Activated naive CD4-positive, alpha-beta T cell (primary cell): ENCODE measurements at places on chromosomes 3 and 15.

GRCh38 chr3:13364602-13365271 lies 55.4 kb downstream of the NUP210 start:
- no peak for DNase-seq

- DNase-seq = no peak
These were observed 123.8 kb downstream of the NEDD4 start for GRCh38 chr15:55869660-55870059.

DNA sequence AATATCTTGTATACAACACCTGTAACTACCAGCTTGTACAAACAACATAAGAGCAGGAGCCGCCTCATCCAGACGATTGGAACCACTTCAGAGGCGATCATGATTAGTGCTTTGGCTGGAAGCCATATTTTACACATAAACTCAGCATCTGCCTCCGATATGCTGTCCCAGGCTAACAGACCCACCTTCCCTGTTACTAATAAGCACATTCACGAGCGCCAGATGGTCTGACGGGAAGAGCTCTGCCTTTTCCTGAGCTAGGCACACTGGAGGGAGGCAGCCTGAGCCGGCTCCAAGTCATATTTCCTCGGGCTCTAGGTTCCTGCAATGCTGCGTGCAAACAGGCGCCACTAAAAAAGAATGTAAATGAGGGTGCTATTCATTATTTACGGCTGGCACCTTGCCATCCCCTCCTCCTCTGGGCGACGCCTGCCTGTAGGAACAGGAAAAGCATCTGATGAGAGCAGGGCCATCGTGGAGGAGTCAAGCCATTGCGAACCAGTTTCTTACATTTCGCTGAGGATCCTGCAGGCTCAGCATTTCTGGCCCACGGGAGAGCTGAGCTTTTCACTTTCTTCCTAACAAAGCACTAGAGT lies 98.2 kb downstream of the ANXA2 start:
- DNase-seq = no peak

GRCh38 chr15:60887139-60887538 lies 342.0 kb downstream of the RORA start:
- no peak for DNase-seq

GRCh38 chr3:23262766-23263165 lies 59.6 kb downstream of the UBE2E2 start:
- no peak for DNase-seq

DNA sequence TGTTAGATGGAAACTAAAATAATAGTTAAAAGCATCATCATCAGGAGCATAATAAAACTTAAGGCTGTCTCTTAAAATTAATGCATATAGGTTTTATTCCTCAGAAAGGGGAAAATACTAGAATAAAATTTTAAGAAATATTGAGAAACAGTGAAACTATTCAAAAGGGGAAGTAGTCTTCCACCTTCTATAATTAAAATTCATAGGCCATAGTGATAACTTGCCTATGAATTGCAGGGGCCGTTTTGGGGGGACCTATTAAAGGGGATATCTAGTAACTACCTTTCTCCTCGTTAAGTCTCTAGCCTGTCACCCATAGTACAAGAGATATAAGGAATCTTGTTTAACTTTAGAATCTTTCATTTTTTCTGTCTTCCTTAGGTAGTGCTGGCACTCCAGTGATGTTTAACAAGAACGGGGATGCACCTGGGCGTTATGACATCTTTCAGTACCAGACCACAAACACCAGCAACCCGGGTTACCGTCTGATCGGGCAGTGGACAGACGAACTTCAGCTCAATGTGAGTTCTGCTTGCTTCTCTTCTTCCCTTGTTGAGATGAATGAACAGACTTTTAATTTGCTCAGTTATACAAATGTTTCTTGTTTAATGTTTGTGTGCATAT lies 600.4 kb downstream of the GRM7 start:
- DNase-seq = no peak

GRCh38 chr3:30548600-30548999 lies 57.8 kb upstream of the TGFBR2 start:
- no peak for DNase-seq

DNA sequence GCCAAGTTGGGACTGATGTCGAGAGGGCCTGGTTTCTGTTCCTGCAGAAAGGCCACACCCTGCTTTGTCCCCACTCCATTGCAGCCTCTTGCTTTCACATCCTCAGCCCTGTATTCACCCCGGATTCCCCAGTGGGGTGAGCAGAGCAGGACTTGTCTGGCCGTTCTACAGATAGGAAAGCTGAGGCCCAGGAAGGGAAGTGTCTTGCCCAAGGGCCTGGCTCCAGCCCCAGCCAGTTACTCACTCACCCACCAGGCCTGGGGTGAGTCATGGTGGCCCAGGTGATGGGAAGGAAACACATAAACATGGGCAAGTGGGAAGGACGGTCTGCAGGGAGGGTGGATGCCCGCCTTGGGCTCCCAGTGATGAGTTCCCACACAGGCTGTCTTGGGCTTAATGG lies 6.1 kb upstream of the DUSP7 start:
- DNase-seq = no peak

DNA sequence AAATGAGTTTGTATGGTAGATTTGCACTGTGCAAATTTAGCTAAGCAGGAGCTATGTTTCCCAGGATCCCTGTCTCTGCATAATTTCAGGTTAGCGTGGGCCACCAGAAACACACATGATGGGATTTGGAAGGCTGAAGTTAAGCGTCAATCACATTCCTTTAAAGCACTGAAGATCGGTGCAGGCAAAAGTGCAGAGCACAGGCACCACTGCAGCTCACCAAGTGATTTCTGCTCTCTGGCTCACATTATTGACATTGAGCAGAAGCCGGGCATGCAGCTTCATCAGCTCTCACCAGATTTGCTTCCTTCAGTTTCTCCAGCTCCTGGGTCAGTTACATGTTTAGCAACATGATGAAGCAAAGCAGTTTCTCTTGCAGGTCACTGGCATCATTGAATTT lies 256.4 kb upstream of the TGFBR2 start:
- no peak for DNase-seq

DNA sequence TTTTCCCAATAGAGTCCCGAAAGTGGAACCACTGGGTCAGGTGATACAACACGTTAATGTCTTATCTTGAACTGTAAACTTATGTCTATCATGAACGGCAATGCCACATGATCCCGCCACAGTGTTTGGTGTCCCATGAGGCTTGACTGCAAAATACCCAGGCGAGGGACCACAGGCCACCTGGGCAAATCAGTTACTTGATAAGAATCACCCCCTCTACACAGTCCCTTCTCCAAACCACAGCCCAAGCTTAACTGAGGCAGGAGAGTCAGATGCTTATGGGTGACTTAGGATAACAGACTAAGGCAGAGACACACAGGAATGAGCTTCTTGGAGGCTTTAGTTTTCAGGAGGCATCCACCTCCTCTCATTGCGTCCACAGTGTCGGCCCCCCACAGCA lies 42.9 kb upstream of the SNRPA1 start:
- no peak for DNase-seq

DNA sequence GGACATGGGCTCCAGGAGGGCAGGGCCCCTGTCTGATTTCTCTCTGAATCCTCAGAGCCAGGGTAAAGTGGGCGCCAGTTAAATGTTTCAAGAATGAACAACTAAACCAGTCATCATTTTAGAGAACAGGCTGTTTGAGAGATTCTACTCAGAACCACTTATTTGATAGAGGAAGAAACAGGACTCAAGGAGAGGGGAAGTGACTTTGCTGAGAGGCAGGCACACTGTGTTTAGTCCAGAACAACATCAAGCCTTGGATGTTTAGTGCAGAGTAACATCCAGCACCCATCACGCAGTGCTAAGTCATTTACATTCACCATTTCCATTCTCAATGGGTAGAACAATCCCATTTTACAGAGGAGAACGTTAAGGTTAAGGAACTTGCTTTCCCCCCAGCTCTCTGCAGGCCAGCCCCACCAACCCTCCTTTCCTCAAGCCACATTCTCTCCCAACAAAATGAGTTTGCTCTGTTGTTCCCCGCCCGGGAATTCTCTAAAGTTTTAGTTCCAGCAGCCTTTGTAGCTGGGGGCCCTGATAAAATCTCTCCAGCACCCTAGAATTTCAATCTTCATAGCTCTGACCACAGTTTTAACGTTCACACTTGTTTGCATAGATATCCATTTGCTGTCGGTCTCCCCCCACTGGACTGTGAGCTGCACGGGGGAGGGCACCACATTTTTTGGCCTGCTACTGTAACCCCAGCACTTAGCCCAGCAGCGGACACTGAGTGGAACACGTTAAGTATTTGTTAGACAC lies 962 bp downstream of the NMNAT3 start:
- no peak for DNase-seq

GRCh38 chr3:185733980-185734724 lies 90.7 kb downstream of the IGF2BP2 start:
- no peak for DNase-seq

GRCh38 chr15:50544368-50544767 lies 2.1 kb downstream of the USP50 start:
- DNase-seq = no peak

- DNase-seq = no peak
These were observed 260.3 kb downstream of the ERC2 start for GRCh38 chr3:56207922-56208321.

DNA sequence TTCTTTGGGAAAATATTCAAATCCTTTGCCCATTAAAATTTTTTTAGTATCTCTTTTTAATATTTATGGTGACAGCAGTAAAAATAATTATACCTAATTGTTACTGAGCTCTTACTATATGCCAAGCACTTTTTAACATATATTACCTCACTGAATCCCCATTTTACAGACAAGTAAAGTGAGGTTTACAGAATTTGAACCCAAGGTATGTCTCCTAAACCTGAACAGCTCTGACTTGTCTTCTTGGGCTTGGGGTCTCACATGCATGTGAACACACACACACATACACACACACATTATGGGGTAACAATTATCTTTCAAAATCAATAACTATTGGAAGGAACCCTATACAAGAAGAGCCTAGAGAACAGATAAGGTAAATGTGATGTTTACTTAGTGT lies 62.2 kb upstream of the ADCY5 start:
- no peak for DNase-seq

- no peak for DNase-seq
These were observed 15.1 kb downstream of the ABI3BP start for GRCh38 chr3:100978011-100978659.

DNA sequence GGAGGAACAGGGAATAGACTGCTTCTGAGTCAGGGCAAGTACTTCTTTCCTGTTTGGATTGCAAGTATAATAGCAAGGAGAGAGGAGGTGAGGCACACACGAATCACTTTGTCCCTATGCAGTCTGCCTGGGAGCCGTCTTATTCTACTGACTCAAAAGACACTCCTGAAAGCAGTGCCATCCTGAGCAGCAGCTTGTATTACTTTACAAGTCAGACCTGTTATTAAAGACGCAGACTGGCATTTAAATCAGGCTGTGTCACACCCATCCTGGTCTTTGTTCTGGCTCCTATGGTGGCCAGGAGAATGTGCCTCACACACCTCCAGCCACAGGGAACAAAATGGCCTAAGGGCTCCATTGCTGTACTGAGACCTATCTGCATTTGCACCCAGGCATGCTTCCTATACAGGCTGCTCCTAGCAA lies 17.9 kb upstream of the SQOR start:
- DNase-seq = no peak

DNA sequence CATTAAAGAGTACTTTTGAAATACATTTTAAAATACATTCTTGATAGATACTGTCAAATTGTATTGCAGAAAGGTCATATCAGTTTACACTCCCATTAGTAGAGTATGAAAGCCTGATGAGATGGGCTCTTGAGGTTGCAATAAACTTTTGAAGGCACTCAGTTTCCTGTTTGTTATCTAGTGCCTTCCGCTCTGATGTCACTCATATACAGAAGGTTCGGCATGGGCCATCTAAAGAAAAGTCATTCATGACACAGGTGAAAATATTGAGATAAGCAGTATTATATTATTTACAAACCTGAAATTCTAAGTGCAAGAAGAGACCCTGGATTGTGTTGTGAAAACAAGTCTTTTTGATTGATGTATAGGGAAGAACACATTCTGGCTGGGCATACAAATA lies 36.5 kb upstream of the DENND4A start:
- no peak for DNase-seq

- DNase-seq = no peak
These were observed 20.9 kb upstream of the MELTF start for GRCh38 chr3:197050511-197050910.

DNA sequence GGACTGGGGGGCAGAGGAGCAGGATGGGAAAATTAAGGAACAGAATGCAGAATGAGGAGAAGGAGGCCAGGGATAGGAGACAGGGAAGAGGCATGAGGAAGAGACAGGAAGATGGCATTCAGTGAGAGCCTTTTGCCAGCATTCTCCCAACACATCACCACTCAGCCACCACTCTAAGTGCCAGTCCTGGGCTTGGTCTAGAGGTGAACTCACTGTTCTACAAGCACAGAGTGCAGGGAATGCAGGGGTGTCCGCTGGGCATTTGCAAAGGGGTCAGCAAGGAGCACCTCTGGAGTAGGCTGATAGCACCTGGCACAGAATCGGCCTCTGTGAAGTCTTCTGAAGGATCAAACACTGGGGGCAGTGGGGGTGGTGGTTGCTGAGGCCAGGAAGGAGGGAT lies 14.6 kb upstream of the IGDCC3 start:
- no peak for DNase-seq

- no peak for DNase-seq
These were observed 344.2 kb upstream of the ROPN1 start for GRCh38 chr3:124336067-124336656.

GRCh38 chr3:159860269-159861116 lies 128.1 kb upstream of the IL12A start:
- no peak for DNase-seq

DNA sequence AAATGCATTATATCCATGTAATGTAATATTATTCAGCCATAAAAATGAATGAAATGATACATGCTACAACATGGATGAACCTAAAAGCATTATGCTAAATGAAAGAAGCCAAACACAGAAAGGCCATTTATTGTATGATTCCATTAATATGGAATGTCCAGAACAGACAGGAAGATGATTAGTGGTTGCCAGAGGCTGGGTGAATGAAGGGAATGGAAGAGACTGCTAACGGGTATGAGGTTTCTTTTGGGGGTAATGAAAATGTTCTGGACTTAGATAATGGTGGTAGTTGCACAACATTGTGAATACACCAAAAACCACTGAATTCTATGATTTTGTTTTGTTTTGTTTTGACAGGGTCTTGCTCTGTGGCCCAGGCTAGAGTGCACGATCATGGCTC lies 61.6 kb upstream of the MAP4 start:
- DNase-seq = no peak

- no peak for DNase-seq
These were observed 118.9 kb upstream of the EOMES start for GRCh38 chr3:27840807-27841594.

DNA sequence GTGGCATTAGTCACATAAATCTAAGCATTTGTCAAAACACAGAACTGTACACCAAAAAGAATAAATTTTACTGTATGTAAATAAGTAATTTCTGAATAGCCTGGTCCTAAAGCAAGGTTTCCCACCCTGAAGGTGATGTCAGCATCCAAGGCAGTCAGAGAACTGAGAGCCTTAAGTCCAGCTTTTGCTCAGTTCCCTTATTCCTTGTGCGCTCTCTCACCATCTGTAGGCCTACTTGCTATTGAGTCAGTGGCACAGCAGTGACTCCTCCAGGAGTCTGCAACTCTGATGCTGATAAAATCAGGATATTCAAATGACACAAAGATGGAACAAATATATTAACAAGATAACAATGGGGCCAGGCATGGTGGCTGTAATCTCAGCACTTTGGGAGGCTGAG lies 22.3 kb downstream of the VPS39 start:
- DNase-seq = no peak

GRCh38 chr15:89379818-89380217 lies 45.2 kb upstream of the POLG start:
- DNase-seq = no peak
